Stimulated activated CD8-positive, alpha-beta memory T cell treated with anti-CD3 and anti-CD28 coated beads, Interleukin-12 subunit alpha, Interleukin-12 subunit beta, amount 100 ng/mL, for 1 hour (primary cell): ENCODE measurements at places on chromosomes 3 and 15.

GRCh38 chr3:106004137-106004681, 135.4 kb upstream of the CBLB start:
- no peak for DNase-seq

GRCh38 chr3:15952543-15953175, 154.9 kb upstream of the ANKRD28 start:
- no peak for DNase-seq

DNA sequence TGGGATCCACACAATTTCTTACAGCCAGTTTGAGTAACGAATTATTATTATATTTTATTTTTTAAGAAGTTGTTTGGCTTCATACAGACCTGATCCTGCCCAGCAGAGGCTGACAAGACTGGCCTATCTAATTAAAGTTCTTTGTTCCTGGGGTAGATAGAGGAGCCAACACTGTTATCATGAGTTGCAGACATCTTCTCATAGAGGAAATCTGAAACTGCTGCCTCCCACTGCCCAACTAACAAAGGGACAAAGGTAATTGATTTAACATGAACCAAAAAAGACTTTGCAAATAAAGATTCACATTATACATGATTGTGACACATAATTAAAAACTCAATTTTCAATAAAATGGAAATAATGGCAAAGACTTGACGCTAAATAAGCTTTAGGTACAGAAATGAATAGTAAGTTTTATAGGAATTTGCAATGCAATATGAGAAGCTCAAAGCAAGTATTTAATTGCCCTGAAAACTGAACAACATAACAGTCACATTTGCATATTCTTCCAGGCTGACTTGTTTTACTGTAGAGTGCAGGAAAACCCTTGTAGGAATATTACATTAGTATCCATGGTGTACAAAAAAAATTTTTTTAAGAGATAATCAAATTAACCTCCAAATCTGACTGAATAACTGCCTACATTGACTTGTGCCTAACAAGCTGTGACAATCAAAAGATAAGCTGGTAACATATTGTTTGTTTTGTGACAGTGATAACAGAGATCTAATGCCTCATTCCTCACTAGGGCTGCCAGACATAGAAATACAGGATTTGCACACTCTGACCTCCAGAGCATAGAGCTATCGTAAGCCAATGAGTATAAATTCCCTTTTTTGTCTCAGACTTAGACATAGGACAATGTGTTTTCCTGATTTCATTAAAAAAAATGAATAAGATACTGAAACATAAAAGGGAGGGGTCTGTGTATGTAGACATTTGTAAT, 273.2 kb downstream of the MFSD1 start:
- DNase-seq, result no peak

GRCh38 chr3:152961323-152961722, 126.4 kb downstream of the P2RY1 start:
- DNase-seq, result no peak

GRCh38 chr15:36960179-36960946, 140.0 kb downstream of the MEIS2 start:
- no peak for DNase-seq
